ENCODE measurements at places on chromosomes 16 and 17.
A peak's percentile ranks its signal among the peaks of the same experiment; 100 is the strongest.

GRCh38 chr17:17408236-17408794 is 68.5 kb upstream of the MED9 start:
- no peak for DNase-seq

GRCh38 chr17:77125432-77125901 is 15.3 kb upstream of the SEC14L1 start:
- DNase-seq = peak; percentile 97

GRCh38 chr16:73151225-73151624 is 103.3 kb upstream of the ZFHX3 start:
- DNase-seq = no peak

GRCh38 chr17:34566201-34566600 is 13.2 kb upstream of the TMEM132E start:
- DNase-seq = no peak

DNA sequence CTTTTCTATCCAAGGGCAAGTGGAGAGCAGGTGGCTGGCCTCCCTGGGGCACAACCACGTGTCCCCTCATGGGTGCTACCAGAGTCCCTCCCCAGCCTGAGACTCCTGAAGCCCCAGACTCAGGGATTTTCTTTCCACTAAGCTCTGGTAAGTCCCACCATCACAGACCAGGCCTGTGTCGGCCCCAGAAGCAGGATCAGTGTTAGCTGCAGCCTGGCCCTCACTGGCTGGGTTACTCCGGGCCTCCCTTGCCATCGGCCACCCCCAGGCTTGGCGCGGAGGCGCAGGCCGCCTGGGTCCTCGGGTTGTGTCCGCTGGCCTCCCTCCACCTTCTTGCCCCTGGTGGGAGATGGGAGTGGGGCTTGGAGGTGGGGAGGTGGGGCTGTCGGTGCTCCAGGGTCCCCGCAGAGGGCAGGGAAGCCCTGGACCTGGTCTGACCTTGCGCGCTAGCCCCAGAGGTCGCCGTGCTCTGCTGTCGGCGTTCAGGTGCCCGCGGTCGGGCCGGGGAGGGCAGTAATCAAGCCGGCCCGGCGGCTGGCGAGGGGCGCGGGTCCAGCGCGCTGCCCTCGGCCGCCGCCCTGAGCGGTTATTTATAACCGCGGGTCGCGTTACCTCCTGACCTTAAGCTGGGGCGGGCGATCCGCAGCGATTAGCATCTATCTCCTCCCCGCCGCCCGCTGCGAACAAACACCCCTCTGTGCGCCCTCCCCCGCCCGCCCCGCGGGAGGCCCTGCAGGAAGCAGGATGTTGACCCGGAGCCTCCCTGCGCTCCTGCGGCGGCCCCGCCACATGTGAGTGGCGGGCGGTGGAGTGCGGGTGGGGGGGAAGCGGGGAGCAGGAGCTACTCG is 78.1 kb upstream of the TOB1 start:
- DNase-seq = no peak

GRCh38 chr17:9587969-9588656 is 11.7 kb downstream of the CFAP52 start:
- DNase-seq = no peak

DNA sequence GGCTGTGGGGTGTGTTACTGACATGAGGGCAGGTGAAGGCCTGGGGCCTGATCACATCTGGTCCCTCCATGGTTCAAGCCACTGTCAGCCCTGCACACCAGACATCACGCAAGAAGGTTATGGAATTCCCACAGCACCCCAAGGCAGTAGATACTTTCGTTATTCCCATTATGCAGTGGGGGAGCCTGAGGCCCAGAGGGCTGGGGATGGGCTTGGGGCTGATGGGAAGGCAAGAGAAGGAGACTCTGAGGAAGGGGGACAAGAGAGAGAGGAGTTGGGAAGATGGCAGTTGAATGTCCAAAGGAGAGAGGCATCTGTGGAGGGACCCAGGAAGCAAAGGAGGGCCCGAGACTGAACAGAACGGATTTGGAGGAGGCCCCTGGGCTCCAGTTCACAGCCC is 34.7 kb downstream of the TRPV2 start:
- no peak for DNase-seq

DNA sequence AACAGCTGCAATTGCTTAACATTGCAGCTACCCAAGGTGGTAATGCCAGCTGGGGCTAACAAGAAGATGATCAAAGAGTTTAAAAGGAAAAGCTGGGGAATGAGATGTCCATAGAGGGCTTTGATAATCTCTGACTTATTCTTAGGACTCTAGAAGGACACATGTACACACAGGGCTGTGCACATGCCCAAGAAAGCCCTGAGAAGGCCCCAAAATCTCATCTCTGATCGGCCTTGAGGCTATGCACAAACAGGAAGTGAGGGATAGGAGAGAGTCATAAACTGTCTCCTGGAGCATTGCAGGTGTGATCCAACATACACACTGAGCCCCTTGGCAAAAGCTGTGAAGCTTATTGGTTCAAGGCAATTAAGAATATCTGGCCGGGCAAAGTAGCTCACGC is 17.2 kb upstream of the RABEP1 start:
- no peak for DNase-seq

GRCh38 chr16:74903120-74903519 is 81.8 kb downstream of the WDR59 start:
- DNase-seq = no peak

DNA sequence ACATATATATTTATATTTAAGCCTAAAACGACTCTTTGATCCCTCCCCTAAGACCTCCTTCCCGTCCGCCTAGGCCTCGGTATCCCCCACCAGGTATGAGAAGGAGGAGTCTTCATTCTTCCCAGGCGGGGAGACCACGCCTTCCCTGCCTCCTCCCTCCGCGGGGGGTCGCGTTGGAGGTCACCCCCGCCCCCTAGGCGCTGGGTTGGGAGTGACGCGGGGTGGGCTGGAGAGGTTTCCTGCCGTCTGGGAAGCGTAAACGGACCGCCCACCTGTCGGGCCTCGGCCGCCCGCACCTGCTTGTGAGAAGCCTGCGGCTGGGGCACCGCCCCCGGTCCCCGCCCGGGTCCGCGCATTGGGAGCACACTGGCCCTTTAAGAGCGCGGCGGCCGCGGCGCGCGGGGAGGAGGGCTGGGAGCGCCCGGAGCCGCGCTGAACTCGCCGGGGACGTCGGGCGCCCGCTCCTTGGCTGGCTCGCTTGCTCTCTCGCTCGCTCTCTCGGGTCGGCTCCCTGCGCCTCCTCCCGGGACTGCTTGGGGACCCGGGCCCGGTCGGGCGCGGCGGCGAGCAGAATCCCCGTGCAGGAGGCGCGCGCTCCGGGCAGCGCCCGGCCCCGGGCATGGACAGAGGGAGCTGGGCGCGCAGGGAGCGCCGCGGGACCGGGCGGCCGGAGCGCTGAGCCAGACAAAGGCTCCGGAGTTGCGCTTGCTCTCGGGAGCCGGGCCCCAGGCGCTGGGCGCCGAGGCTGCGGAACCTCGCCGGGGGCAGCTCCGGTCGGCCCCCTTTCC is at the start of gene MMP15:
TSS of gene MMP15 (plus strand) at position 404 of the 788 bp plus-strand sequence. CDS start 597 bp downstream, outside the sequence.
- peak; percentile 77 for DNase-seq

DNA sequence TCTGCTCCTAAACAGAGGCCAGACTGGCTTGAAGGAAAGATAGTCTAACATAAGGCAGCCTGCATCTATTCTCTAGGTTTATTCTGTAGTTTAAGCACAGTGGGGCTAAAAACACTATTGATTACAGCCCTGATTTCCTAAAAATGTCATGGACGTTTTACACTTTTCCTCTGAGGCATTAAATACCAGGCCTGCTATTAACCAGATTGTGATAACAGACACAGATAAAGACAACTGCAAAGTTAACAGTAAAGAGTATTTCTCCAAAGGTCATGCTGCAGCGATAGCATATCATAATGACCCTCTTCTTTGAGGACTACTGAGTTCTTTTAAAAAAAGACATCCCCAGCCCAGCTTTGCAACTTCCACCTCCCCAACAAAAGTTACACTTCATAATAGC is 59.6 kb upstream of the MON1B start:
- DNase-seq = no peak

GRCh38 chr17:66807182-66807581 is 27.7 kb upstream of the CACNG5 start:
- no peak for DNase-seq

DNA sequence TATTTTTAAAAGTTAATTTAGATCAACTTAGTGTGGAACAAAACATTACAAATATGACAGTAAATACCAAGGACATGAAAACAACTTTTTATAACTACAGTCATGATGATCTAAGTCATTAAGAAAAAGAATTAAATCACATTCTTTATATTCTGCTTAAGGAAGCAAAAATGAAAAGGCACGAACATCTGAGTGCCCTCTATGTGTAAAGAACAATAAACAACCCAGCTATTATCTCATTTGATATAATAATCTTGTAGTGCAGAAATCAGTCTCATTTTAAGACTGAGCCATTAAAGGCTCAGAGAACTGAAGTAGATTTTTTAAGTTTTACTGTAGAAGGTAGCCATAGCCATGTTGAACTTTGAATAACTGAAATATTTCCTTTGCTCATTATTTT is 13.4 kb downstream of the MYO1D start:
- DNase-seq = no peak

- DNase-seq = peak; percentile 12
Measured at GRCh38 chr17:37642681-37643080, 565 bp downstream of the DDX52 start.

DNA sequence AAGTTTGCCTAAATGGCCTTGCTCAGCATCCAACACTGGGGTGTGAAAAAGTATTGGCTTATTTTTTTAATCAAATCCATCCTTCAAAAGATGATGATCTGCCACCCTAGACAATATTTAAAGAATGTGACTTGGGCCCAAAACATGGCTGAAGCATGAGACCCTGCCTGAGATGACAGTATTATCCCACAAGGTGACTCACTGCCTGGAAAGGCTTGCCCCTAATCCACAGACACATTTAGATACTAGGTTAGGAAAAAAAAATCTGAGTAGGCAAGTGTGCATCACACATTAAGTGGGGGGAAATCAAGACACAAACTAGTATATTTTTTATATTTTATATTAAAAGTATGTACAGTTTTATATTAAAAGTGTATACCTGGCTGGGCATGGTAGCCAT is 38.4 kb downstream of the TOM1L2 start:
- DNase-seq = no peak

- DNase-seq = peak; percentile 92
Measured at GRCh38 chr17:550041-550398, 164.6 kb downstream of the VPS53 start.

GRCh38 chr16:27245276-27246172 is 23.0 kb downstream of the NSMCE1 start:
- no peak for DNase-seq

- DNase-seq = no peak
Measured at GRCh38 chr17:51954232-51954765, 204.2 kb downstream of the CA10 start.

DNA sequence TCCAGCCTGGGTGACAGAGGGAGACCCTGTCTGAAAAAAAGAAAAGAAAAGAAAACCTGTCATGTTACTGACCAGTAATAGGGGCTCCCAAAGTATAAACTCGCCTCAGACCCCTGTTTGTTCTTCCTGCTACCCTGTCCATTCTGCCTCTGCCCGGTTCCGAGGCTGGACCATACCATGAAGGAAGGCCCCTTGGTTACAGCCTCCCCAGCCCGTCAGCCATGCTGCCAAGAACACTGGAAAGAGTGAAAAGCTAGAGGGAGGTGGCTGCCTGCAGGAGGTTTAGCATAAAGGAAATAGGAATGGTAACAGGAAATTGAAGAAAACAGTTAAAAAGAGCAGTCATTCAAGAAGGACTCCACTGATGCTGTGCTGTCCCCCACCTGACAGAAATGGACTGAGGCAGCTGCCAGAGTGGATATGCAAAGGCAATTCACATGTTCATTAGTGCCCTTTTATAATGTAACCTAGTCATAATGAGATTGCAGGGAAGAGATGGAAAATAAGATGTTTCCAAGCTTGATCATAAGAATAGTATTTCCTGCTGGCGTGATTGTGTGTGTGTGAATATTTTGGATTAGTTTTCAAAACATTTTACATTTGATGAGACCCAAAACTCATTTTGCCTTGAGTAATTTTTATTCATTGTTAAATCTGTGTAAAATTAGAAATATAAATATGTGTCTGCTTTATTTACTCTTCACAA is 102.6 kb downstream of the GOSR1 start:
- DNase-seq = no peak

- no peak for DNase-seq
Measured at GRCh38 chr16:85424260-85425073, 188.7 kb upstream of the GSE1 start.

GRCh38 chr17:78174870-78175642 is 6.7 kb downstream of the SYNGR2 start:
- no peak for DNase-seq

- peak; percentile 38 for DNase-seq
Measured at GRCh38 chr17:67095803-67096202, 51.4 kb downstream of the CACNG1 start.

- DNase-seq = peak; percentile 31
Measured at GRCh38 chr17:7466639-7467341, 12.6 kb downstream of the ZBTB4 start.

DNA sequence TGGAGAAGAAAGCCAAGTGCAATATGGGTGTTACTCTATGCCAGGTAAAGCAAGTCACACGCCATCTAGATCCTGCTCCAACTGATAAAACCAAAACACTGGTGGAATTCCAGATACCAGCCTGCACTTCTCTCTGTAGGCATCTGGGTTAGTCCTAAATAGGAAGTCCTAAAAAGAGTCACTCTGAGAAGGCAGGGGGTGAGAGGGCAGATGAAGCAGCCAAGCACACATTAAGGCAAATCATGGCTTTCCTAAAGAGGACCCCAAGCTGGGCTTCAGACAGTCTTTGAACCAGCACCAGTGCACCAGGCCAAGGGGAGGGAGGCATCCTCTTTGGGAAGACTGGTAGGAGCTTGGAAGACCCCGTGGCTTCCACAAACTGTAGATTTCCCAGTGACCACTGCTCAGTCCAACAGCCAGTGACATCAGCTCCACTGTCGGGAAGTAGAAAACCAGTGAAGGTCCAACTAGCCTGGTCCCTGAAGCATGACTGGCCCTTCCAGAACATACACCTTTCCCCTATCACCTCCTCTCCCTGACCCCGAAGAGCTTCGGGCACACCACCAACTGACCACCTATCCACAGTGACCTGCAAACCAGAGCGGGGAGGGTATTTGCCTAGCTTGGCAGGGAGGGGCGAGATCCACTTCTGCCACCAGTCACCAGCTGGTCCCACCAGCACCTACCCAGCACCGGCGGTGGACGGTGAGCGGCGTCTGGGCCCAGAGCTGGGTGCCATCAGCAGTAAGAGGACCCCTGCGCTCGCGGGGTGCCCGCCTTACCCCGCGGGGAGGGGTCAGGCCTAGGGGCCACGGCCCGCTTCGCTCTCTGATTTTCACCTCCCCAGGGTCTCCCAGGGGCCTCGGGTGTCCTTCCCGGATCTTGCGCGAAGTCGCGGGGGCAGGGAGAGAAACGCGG is 1.0 kb downstream of the LITAF start:
- DNase-seq = no peak

DNA sequence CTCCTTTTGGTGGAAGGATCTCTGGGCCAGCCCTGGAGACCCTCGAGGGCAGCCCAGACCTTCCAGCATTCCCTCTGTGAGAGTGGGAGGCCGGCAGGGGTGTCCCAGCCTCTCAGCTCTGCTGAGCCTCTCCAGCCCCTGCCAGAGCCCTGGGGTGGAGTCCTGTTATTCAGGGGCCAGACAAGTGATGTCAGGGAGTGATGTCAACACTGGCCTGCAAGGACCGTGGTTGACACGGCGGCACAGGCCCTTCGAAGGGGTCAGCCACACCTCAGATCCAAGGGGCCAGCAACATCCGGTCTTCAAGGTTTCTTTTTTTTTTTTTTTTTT is 231.2 kb downstream of the KATNIP start:
- no peak for DNase-seq

Measured in NCI-H226 (cell line).